ENCODE measurements at places on chromosomes 3 and 15.

DNA sequence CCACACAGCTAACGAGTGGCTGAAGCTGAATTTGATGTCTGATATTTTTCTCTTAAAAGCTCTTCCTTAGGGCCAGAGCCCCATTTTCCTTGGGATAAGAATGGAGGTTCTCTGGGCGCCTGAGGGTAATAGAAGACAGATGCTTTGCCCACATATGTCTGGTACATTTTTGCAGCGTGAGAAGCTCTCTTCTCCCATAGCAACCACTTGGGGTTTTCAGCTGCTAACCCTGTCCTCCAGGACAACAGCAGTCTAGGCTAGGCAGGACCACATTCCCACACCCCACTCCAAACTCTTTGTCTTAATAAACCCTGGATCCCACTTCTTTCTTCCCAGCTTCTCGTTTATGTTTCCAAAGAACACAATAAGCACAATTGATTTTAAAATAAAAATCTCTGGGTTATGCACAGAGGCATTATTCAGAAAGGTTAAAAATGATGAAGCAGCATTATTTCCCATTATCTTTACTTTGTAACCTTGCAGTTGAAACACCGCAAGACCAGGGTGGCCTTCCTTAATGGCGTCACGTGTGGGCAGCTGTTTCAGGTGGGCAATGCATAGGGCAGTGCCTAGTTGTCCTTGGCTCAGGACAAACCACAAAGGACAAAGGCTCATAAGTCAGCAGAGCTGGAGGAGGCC, 56.5 kb upstream of the NTRK3 start:
- no peak for DNase-seq

- DNase-seq = peak; percentile 92
Observed at GRCh38 chr3:47989981-47990440, 26.2 kb downstream of the MAP4 start.

DNA sequence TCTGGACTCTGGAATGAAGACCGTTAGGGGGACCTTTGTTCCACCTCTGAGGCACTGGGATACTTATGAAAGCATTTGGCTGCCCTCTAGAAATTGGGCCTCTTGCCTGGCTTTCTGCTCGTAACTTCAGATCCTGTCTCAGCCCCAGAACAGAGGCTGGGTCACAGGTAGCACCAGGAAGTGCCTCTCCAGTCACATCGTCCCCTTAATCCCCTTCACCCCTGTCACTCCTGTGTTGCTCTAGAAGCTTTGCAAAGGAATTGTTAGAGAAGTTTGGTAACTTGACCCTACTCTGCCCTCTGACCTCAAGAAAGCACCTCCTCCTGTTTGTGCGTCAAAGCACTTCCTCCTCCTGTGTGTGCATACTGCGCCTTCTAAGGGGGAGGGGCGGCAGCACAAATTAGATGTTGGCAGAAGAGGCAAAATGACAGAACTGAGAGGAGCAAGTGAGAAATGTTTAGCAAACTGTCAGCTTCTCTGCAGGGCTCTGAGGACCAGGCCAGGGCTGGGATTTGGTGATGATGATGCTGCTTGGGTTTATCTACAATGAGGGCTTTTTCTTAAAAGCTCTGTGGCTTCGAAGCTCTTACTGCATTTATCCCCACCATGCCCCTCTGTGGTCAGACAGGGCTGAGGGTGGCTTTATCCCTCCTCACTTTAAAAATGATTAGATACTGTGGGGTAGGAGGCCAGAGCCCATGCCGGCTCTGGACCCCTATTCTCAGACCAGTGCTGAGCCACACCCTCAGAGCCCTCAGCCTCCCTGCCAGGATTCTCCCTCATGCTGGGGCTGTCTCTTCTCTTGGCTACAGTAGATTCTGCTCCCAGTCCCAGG, 76.2 kb downstream of the LARS2 start:
- peak; percentile 10 for DNase-seq

DNA sequence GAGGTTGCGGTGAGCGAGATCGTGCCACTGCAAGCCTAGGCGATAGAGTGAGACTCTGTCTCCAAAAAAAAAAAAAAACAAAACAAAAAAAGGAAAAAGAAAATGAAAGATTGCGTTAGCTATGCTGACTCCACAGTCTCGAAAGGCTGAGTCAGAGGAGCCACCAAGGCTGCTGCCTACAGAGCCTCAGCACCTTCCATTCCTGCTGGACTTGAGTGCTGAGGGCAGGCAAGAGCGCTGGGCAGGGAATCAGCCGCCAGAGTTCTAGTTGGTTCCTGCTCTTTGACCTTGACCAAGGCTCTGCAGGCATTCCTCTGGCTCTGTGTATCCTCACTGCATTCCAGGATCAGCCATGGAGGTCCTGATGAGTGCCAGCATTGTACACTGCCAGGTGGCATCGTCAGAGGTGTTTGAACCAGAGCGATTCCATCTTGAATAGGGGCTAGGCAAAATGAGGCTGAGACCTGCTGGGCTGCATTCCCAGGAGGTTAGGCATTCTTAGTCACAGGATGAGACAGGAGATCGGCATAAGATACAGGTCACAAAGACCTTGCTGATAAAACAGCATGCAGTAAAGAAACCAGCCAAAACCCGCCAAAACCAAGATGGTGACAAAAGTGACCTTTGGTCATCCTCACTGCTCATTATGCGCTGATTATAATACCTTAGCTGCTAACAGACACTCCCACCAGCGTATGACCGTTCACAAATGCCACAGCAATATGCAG, 5.9 kb downstream of the MESP2 start:
- DNase-seq = peak; percentile 79

DNA sequence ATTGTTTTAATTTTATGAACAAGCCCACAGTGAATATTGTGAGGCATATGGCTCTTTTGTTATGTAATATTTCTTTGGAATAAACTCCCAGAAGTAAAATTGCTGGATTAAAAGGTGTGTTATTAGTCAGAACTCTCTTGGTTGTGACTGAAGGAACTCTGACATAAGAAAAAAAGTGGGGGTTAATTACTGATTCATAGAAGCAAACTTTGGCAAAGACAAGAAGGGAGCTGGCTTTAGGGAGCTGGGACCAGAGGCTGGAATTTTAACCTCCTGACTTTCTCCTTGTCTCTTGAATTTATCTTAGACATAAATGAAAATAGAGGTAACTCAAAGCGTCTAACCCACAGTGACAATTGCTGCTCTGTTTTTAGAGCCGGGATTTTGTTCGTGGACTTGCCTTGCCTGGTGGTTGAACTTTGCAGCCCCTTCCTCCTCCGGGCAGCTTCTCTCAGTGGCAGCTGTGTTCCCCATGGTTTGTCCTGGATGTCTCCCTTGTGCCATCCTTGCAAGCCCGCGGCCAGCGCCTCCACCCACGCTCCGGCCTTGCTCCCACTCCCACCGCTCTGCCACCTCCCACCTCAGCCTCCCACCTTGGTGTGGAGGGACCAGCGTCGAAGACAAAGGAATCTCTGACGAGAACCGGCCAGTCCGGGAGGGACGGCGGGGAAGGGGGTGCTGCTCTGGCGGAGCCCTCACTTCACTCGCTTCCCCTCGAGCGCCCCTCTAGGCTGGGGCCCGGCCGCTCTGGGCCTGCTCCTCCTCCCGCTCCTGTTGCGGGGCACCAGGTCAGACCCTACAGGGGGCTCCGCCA, 28.0 kb downstream of the ARHGAP31 start:
- DNase-seq = no peak

Data from amniotic epithelial cell (primary cell).